ENCODE measurements at places on chromosomes 5 and 9. TPM values are rescaled to one million over a fixed set of nuclear protein-coding genes. Genes with fewer than 3 reads are reported as not detected.

DNA sequence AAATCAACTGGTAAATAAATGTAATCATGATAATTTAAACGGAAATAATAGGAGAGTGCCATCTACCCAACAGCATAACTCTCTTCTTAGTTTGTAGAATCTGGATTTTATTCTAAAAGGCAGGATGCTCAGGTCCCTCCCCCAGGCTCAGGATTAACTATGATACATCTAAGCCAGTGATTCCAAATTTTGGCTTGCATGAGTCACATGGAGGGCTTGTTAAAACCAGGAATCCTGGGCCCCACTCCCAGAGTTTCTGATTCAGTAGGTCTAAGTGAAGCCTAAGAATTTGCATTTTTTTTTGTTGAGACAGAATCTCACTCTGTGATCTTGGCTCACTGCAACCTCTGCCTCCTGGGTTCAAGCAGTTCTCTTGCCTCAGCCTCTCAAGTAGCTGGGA, 62.3 kb upstream of the ZFR start:
- no peak for DNase-seq

GRCh38 chr5:133205204-133205603, 153.4 kb downstream of the HSPA4 start:
- no peak for DNase-seq

GRCh38 chr9:118364266-118365106, 660.3 kb downstream of the TLR4 start:
- no peak for DNase-seq

GRCh38 chr5:180816608-180817534, 14.3 kb upstream of the MGAT1 start:
- DNase-seq = peak; percentile 57

DNA sequence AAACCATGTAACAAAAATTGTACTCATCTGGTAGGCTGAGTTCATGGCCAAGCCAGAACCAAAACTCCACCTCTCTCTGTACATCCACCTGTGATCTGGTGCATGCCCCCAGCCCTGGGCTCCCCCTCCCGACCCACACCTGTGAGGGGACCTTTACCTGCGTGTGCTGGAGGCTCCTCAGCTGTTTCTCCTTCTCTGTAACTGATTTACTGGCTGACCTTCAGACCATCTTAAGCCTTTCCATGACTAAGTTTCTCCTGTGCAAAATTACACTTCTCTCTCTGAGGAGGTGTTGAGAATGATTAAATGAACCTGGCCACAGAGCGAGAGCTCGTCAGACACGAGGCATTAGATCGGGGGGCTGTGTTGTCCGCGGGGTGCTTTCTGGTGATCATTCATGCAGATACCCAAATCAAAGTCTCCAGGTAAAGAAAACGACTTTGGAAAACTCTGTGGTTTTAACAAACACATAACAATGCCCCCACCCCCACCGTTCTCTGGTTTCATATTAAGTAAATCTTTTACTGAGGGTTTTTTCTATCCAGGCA, 136.4 kb downstream of the SEMA5A start:
- DNase-seq = no peak

GRCh38 chr9:38024036-38024681, 44.9 kb downstream of the SHB start:
- DNase-seq = peak; percentile 85

GRCh38 chr9:137107312-137107921, 7.1 kb downstream of the DPP7 start:
- DNase-seq = no peak

DNA sequence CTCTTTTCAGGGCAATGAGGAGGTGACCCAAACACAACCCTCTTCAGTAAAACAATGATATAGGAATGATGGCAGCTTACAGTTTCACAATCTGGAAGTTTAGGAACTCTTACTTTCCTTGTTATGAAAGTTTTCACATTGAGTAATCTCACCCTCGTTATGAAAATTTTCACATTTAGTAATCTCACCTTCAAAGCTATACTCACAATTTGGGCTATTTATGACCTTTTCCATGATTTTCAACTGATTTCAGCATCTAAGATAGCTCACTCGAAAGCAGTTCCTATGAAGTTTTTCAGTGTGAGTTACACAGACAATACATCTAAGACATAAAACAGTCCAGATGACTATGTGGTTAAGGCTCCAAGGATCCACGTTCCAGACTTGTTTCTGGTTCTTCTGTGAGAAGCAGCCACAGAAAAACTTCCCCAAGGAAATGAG, 57.1 kb downstream of the FOXD1 start:
- DNase-seq = no peak

- no peak for DNase-seq
Observed at GRCh38 chr5:34053133-34053532, 10.1 kb upstream of the C1QTNF3 start.

- DNase-seq = no peak
Observed at GRCh38 chr9:68955330-68955729, 58.6 kb downstream of the PRKACG start.

- DNase-seq = peak; percentile 26
Observed at GRCh38 chr5:74243634-74244033, 396.9 kb downstream of the ENC1 start.

DNA sequence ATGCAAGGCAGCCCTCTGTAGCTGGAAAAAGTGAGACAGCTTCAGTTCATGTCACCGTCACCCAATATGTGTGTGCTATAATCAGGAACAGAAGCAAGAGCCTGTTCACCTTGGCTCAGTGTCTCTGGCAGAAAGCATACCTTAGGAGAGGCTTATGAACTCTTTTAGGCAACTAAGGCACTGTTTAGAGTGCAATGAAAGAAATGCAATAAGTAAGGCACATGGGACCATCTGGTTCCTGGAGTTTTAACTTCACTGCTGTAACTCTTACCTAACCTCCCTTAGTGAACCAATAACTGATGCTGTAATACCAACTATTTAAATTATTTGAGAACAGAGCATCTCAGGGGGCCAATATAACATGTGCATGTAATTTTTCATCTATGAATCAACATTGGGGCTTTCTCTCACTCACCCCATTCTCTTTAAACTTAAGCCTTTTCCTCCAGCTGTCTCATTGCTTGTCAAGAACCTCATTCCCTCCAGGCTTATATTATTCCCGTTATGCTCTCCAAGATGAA, 32.4 kb downstream of the C9 start:
- peak; percentile 37 for DNase-seq

- DNase-seq = peak; percentile 14
Observed at GRCh38 chr5:29017501-29017900, 1979.1 kb upstream of the CDH9 start.

- no peak for DNase-seq
Observed at GRCh38 chr5:21594566-21594965, 1258.6 kb downstream of the CDH12 start.

GRCh38 chr5:67941614-67942401, 273.7 kb upstream of the PIK3R1 start:
- peak; percentile 25 for DNase-seq

- no peak for DNase-seq
Observed at GRCh38 chr9:109585796-109586195, 87.7 kb upstream of the PTPN3 start.

DNA sequence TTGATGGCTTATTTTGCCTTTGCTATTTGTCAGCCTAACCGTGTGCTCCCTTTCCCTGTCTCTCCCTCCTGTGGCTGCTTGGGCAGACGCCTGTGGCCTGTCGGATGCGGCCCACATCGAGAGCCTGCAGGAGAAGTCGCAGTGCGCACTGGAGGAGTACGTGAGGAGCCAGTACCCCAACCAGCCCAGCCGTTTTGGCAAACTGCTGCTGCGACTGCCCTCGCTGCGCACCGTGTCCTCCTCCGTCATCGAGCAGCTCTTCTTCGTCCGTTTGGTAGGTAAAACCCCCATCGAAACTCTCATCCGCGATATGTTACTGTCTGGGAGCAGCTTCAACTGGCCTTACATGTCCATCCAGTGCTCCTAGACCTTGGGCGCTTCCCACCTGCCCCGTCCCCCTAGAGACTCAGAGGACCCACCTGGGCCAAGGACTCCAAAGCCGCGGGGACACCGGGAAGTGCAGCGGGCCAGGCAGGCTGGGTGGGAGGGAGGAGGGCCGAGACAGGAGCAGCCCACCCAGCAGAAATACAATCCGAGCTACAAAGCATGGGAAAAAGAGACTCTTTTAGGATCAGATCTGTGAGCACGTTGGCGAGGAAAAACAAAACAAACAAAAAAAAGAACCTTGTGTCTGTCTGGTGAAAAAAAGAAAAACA, 10.6 kb downstream of the NR2F1 start:
- DNase-seq = peak; percentile 55

DNA sequence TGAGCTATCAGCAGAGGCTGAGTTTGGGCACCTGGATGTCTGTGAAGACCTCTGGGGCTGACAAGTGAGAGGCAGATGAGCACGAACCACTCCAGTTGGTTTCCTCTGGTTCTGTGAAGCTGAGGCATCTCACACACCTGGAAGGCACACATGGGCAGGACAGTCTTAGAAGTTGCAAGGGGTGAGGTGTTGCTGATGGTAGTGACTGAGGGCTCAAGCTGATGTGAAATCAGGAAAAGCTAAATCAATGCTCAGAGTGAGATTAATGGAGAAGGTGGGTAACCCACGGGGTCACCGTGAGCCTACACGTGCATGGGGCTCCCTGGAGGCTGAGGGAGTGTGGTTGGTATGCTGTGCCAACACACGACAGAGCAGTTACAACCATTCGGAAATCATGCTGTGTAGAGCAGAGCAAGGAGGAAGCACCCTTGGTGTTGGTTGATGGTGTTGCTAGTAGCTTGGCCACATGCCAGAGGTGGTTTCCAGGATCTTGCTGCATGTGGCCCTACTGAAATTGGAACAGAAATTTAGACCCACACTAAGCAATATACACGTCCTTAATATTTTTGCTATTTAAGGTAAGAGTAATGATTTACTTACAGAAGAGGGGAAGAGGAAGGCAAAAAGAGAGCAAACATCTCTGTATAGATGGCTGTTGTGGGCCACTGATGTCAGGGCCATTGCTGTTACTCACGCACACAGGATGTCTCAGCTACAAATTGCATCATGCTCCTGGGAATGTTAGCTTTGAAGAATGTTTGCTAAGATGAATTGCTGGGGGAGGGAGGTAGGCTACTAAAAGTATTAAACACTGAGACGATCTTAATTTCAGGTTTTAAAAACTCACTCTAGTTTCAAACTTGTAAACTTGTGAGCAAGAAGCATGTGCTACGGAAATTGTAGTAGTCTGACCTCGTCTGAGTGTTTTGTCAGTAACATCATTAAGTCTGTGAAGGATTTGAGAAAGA, 170.5 kb downstream of the ARHGEF28 start:
- DNase-seq = peak; percentile 61

GRCh38 chr5:95620030-95620869, at the start of gene GPR150:
Gene GPR150 (plus strand): TSS chr5:95620087. CDS start chr5:95620276, 189 bp downstream.
- peak; percentile 55 for DNase-seq

GRCh38 chr9:126721564-126721981, 83.3 kb upstream of the ZBTB43 start:
- no peak for DNase-seq

DNA sequence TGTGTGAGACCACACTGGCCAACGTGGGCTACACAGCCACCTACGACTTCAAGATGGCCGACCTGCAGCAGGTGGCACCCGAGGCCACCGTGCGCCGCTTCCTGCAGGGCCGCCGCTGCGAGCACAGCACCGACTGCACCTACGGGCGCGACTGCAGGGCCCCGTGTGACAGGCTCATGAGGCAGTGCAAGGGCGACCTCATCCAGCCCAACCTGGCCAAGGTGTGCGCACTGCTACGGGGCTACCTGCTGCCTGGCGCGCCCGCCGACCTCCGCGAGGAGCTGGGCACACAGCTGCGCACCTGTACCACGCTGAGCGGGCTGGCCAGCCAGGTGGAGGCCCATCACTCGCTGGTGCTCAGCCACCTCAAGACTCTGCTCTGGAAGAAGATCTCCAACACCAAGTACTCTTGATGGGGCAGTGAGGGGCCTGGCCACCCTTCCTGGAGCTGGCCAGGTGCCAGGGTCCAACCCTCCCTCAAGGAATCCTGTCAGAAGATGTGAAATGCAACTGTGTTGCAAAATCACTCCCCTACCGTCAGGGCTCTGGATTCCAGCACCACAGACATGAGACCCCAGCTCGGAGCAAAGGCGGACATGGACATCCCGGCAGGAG, 11.1 kb downstream of the DIPK1B start:
- DNase-seq = no peak

Gene FOXD4L6
- not detected for polyA plus RNA-seq

Gene GCNT4
- 0.55 TPM for polyA plus RNA-seq

Gene SLC6A3
- 1.1 TPM for polyA plus RNA-seq

Gene ELOVL7
- polyA plus RNA-seq = 4.1 TPM

Gene SLIT3
- 6.5 TPM for polyA plus RNA-seq

Gene DPM2
- polyA plus RNA-seq = 51.1 TPM

Gene WNT8A
- polyA plus RNA-seq = not detected

Gene LHX6
- polyA plus RNA-seq = 3.7 TPM

Gene CARTPT
- not detected for polyA plus RNA-seq

Gene STXBP1
- 32.0 TPM for polyA plus RNA-seq

Gene SPRY4
- 16.7 TPM for polyA plus RNA-seq

Gene ST8SIA4
- polyA plus RNA-seq = 9.2 TPM

Gene PCDHGA7
- polyA plus RNA-seq = 0.30 TPM

Gene TPPP
- 3.7 TPM for polyA plus RNA-seq
